Sigmoid colon (tissue), 7 donors: ENCODE measurements at places on chromosomes 11 and 22. TPM values are rescaled to one million over a fixed set of nuclear protein-coding genes. Genes with fewer than 3 reads are reported as not detected.
A peak's percentile ranks its signal among the peaks of the same experiment; 100 is the strongest.

GRCh38 chr11:76175783-76176182 is 30.5 kb downstream of the WNT11 start:
- no peak overlapping the region for H3K4me3 ChIP-seq
- H3K27ac ChIP-seq, result no peak overlapping the region
- DNase-seq, result no peak
- no peaks in the 10 kb centered on the region for H3K4me1 ChIP-seq
- H3K27me3 ChIP-seq, result no peaks in the 10 kb centered on the region

GRCh38 chr11:84564180-84564866 is 1062.8 kb downstream of the DLG2 start:
- DNase-seq, result no peak
- no peak overlapping the region for H3K4me3 ChIP-seq
- no peaks in the 10 kb centered on the region for H3K27me3 ChIP-seq
- no peak overlapping the region for H3K27ac ChIP-seq
- no peaks in the 10 kb centered on the region for H3K36me3 ChIP-seq
- no peaks in the 10 kb centered on the region for H3K4me1 ChIP-seq

DNA sequence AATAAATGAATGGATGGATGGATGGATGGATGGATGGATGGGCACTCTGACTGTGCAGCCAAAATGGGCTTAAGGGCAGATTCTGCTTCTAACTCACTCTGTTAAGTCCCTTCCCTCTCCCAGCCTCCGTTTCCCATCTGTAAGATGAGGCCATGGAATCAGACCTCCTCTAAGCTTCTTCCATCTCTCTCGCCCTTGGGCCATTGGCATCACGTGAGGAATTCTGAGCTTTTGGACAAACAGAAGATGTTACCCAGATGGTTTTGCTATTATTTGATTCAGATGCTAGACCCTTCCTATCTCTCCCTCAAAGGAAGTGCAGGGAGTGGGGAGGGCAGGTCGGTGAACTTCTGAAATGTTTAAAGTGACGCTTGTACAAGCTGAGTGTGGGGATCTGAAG is 4.0 kb upstream of the CYTH4 start:
- H3K27me3 ChIP-seq, result peaks cover 14% of the 10 kb centered on the region
- no peaks in the 10 kb centered on the region for H3K36me3 ChIP-seq
- no peak overlapping the region for H3K4me3 ChIP-seq
- DNase-seq, result no peak
- no peak overlapping the region for H3K27ac ChIP-seq

DNA sequence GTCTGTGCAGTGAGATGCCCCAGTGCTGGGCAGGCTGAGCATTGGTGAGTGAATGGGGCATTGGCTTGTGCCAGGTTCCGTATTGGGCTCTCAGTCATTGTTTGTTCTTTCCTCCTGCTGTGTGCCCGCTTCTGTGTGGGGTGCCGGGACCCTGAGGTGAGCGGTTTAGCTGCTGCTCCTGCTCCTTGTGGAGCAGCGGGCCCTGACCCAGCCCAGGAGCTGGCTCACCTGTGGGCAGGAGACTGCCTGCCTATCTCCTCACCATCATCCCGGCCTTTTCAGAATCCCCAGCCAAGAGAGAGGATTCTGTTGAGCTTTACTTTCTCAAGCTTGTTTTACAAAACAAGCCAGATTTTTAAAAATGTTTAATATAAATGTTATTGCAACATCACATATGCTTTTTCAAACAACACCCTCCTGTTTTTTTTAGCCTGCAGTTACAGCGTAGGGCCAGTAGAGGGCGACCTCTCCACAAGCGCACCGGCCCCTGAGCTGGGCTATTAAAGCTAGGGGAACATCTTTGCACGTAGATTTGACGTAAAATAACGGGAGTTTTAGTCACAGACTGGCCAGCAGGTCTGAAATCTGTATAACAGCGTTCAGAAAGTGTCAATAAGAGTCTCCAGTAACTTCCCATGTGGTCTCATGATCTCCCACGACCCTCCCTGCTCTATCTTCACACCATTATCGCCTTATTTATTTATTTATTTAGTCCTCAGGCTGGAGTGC is 25.1 kb upstream of the RELT start:
- no peak overlapping the region for H3K4me3 ChIP-seq
- peak overlapping the region; percentile 48 for H3K27ac ChIP-seq
- peaks cover 17% of the 10 kb centered on the region for H3K4me1 ChIP-seq
- H3K36me3 ChIP-seq, result peaks cover 54% of the 10 kb centered on the region

DNA sequence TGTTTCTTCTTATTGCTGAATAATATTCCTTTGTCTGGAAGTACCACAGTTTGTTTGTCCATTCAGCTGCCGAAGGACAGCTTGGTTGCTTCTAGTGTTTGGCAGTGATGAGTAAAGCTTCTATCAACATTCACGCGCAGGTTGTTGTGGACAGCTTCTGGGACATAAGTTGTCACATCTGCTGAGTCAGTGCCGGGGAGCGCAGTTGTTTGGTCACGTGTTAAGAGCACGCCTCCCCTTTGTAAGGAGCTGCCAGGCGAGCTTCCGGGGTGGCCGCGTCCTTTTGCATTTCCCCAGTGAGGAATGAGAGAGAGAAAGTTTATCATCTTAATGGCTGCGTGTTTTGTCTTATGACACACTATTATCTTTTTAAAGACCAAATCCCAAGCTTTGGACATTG is 30.3 kb downstream of the SAMM50 start:
- H3K4me3 ChIP-seq, result no peak overlapping the region
- no peaks in the 10 kb centered on the region for H3K27me3 ChIP-seq
- no peak for DNase-seq
- peaks cover 47% of the 10 kb centered on the region for H3K36me3 ChIP-seq

DNA sequence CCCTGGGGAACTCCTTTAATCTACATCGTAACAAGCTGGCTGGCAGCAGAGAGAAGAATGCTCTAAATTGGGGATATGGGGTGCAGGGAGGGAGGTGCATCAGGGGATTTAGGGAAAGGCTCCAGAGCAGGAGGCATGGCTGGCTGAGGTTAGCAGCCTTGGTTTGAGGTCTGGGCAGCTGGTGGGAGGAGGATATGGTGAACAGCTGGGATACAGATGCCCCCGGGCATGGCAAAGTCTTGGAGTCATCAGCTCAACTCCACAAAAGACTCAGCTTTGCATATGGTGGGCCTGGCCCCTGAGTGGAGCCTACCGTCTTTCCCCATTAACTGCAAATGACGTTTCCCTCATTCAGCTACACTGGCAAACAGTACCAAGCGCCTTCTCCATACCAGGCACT is 5.4 kb downstream of the FAM83F start:
- no peak overlapping the region for H3K4me3 ChIP-seq
- H3K27me3 ChIP-seq, result peaks cover 29% of the 10 kb centered on the region
- peaks cover 9% of the 10 kb centered on the region for H3K4me1 ChIP-seq
- H3K36me3 ChIP-seq, result no peaks in the 10 kb centered on the region
- DNase-seq, result no peak
- no peak overlapping the region for H3K27ac ChIP-seq

GRCh38 chr22:27153386-27153785 is 496.0 kb downstream of the MIAT start:
- no peak overlapping the region for H3K4me3 ChIP-seq
- no peaks in the 10 kb centered on the region for H3K27me3 ChIP-seq
- no peak overlapping the region for H3K27ac ChIP-seq
- H3K36me3 ChIP-seq, result no peaks in the 10 kb centered on the region

KLHDC7B gene
- total RNA-seq, result not detected

DNA sequence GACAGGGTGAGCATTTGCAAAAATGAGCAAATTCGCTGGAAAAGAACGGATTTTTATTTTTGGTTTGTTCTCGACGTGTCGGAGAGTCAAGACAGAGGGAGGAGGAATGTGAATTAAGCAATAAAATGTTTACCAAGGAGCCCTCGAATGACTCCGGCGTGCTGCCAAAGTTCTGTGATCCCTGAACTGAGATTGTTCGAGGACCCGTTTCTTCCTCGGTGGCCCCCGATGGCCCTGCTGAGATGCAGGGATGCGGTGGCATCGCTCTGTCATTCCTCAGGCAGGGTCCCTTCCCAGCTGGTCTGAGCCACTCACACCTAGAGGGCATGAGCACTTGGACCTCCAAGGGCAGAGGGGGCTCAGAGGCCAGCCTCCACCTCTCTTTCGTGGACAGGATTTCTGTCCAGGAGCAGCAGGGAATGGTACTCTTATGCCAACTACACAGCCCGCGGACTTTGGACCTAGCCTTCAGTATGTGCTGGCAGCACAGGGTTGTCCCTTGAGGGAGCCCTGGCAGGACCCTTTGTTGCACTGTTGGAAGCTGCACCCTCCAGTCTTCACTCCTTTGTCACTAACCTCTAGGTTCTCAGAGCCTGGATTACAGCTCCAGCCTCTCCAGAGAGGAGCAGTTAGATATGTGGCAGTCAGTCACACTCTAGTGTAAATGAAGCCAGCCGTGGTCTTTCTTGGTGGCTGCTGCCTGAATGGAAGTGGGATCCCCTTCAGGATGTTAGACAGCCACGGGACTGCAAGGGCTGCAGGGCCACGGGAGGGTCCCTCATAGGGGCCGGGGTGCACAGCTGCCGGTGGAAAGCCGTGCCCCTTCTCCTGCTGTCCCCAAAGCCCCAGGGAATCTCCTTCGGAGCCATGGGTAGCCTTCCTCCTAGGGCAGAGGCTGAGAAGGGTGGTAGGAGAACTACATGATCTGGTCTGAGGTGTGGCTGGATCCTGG is 109.4 kb upstream of the ANO1 start:
- H3K27ac ChIP-seq, result no peak overlapping the region
- H3K4me3 ChIP-seq, result no peak overlapping the region
- peaks cover 11% of the 10 kb centered on the region for H3K4me1 ChIP-seq
- peaks cover 4% of the 10 kb centered on the region for H3K27me3 ChIP-seq
- H3K36me3 ChIP-seq, result no peaks in the 10 kb centered on the region

DNA sequence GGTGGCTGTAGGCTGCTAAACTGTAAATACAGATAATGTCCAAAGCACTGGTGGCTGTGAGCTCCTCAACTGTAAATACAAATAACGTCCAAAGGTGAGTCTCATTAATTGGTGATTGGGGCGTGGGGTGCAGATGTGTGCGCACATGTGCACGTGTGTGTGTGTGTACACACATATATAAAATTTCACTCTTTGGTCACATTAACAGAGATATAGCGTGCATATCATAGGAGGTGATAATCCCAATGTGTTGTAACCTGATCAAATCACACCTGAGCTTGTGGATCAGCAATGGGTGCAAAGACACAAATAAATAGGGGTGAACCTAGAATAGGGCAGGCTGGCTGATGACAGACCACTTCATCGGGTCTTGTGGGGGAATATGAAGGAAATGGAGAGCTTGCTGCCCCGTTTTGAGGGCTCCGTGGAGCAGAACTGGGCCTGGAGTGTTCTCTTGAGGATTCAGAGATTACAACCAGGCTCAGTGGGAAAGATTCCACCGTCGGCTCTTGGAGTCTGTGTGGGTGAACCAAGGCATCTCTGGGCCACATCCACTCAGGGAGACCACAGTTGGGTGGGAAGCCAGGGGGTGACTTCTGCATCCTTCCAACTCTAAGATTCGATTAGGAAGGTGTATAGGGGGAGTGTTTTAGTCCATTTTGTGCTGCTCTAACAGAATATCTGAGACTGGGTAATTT is 24.9 kb upstream of the OSBPL5 start:
- H3K27me3 ChIP-seq, result no peaks in the 10 kb centered on the region
- DNase-seq, result peak; percentile 57
- H3K4me1 ChIP-seq, result no peaks in the 10 kb centered on the region
- no peak overlapping the region for H3K4me3 ChIP-seq
- no peaks in the 10 kb centered on the region for H3K36me3 ChIP-seq
